ENCODE measurements at places on chromosomes 4 and X.

- peak; percentile 19 for DNase-seq
These were observed 66.1 kb downstream of the TNIP2 start for GRCh38 chr4:2689825-2690700.

- DNase-seq: no peak
These were observed 87.9 kb upstream of the WDR1 start for GRCh38 chr4:10204401-10205058.

- DNase-seq: no peak
These were observed 925.6 kb downstream of the SH3BGRL start for GRCh38 chrX:82127228-82128123.

DNA sequence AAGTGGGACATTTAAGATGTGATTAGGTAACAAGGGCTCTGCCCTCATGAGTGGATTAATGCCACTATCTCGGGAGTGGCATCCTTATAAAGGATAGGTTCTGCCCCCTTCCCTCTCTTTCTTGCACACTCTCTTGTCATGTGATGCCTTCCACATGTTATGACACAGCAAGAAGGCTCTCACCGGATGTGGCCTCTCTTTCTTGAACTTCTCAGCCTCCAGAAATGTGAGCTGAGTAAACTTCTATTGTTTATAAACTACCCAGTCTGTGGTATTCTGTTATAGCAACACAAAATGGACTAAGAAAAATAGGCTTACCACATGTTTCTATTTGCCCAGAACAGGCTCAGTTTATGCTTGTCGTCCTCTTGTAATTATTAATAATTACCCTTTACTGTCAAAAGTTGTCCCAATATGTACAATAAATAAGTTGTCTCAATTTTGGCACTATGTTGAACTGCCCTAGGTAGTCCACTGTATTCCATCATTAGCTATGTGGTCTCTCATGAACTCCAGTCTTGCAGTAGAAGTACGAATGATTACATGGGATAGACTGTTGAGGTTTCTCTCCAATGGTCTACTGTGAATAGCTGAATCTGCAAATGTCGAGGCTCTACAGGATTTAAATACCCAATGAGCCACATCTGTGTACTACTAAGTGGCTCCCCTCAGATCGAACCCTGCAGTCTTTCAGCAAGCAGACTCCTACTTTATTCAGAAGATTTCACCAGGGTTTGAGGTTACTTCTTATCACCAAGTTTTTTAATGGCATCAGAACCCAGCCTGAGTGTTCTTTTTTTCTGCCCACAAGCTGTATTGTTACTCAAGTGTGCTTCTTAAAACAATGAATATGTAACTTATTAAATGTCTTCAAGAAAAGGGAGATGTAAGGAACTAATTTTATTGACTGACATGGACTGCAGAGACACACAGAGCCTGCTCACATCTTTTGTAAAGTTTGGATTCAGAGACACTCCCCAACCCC is 102.0 kb upstream of the LEF1 start:
- DNase-seq: no peak

GRCh38 chrX:41449131-41449530 is 2.0 kb downstream of the NYX start:
- DNase-seq: peak; percentile 9

GRCh38 chr4:185637163-185637875 is 102.0 kb upstream of the PDLIM3 start:
- no peak for DNase-seq

DNA sequence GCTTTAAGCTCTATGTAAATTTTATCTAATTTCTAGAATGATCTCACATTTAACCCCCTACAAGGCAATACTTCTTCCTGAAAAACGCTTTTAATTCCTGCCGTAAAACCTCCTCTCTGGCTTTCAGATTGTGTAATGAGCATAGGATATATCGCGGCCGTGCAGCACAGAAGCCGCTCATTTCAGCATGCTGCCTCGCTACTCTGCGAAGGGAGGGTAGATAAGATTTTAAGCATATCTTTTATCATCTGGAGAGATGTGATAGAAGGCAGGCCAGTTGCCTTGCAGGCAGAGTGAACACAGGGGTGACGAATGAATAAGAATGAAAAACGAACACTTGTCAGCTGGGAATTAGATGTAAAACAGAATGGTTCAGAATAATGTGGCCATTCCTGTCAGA is 265.5 kb downstream of the UNC5C start:
- DNase-seq: no peak

- no peak for DNase-seq
These were observed 126.1 kb downstream of the SPRY1 start for GRCh38 chr4:123522646-123523045.

- DNase-seq: no peak
These were observed 22.3 kb downstream of the INPP4B start for GRCh38 chr4:142823796-142824195.

DNA sequence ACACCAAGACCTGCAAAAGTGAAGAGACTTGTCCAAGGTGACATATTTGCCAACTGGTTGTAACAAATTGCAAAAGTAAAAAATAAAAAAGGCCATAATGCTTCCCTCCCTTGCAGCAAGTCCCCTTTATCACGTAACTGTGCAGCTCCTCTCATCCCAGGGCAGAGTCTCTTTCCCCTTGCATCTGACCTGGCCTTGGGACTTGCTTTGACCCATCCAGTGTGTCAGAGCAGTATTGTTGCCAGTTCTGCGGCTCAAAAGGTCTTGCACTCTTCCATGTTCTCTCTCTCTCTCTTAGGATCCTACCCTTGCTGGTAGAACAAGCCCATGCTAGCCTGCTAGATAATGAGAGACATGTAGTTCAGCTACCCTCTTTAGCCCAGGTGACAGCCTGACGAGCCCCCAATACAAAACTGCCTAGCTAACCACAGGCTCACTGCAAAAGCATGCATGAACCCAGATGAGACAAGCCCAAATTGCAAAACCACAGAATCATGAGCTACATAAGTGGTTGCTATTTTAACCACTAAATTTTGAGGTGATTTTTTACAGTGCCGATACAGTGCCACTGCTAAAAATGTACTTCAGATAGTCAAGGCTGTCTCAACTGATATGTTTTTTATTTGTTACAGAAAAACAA is 289.5 kb upstream of the PPARGC1A start:
- DNase-seq: no peak

DNA sequence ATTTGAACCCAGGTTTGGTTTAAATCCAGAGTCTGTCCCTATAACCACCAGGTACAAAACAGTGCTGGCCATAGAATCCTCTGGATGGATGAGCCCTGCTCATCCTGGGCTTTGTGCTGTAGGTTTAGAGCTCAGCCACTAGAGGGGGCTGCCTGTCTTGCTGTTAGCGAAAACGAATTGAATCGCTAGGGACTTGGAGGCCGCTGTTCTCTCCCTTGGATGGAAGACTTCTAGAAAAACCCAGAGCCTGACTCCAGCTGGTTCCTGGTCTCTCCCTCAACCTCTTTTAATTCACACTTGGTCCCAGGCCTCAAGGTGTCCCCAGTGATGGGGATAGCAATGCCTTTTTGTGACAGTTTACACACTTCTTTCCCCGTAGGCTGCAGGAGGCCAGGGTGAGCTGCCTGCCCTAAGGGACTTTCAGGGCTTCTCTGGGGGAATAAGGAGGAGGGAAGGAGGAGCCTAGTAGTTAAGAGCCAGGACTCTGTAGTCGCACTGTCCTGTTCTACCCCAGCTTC is 8.7 kb downstream of the RIPPLY1 start:
- DNase-seq: peak; percentile 47

GRCh38 chrX:45845142-45845541 is 644.5 kb upstream of the DIPK2B start:
- no peak for DNase-seq

DNA sequence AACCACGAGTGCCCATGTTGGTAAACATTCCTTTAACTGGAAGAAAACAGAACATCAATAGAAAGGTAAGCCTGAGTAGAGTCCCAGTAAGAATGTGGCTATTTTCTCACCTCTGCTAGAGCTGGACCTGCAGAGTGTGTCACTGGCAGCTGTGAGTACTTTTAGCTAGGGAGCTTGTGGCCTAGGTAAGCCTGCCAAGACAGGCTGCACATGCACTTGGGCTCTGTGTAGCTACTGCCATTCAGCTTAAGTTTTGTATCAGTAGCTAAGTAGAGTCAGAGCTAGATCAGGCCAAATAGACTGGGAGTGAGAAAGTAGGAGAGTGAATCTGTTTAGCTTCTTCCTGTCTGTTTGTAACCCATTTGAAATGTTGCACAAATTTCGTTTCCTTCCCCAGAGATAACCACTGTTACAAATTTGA is 35.3 kb downstream of the RBPJ start:
- DNase-seq: peak; percentile 20

DNA sequence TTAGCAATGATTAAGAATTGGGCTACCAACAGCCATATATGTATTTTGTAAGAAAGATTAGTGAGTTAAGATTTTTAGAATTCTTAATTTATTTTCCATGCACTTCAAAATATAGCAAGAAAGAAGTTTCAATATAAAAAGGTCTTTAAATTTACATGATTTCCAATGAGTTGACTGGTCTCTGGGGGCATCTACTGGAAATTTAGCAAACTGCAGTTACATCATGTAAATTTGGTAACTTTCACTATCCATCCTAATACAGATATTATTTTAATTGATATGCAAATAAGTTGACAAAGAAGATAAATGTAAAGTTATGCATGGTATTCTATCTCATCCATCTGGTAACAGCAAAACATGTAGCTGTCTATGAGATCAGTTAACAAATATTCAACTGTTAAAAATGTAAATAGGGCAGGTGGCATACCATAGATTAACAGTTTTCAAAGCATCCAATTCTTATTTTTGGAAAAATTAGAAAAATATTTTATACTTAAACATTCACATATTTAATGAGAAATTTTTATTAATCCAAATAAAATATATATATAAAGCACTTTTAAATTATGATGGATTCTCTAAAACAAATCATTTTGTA is 29.1 kb downstream of the TTC29 start:
- DNase-seq: peak; percentile 44

DNA sequence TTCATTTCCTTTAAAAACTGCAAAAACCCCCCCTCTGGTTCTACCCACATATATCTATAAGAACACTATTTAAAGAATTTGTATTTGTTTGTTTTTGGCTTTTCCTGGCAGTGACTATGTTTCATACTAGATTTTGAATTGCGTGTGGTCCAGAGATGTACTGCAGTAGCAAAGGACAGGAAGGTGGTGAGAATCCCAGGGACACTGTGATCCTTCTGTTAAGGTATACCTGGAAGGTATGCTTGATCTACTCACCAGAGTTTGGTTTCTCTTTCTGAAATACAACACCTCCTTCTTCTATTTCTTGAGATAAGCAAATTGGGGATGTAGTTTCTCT is 129.6 kb upstream of the RASGEF1B start:
- DNase-seq: no peak

DNA sequence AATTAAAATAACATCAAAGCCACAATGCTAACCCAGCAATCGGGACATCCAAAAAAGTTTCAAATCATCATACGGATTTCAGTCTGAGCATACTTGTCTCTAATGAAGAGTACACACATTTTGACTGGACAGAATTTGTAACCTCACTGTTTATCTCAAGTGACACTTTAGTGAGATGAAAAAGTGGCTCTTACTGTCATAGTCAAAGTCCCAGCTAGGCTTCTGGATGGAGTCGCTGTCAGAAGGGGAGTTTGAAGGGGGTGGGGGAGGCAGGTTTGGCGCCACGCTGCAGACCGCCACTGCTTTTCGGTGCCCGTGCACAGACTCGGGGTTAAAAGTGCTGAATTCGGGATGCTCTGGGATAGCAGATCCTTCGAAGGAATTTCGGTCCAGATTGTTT is 41.0 kb upstream of the MTNR1A start:
- DNase-seq: no peak

- DNase-seq: no peak
These were observed 363.5 kb upstream of the EMCN start for GRCh38 chr4:100881283-100881682.

GRCh38 chrX:100975212-100975611 is 5.7 kb downstream of the ARL13A start:
- DNase-seq: no peak

DNA sequence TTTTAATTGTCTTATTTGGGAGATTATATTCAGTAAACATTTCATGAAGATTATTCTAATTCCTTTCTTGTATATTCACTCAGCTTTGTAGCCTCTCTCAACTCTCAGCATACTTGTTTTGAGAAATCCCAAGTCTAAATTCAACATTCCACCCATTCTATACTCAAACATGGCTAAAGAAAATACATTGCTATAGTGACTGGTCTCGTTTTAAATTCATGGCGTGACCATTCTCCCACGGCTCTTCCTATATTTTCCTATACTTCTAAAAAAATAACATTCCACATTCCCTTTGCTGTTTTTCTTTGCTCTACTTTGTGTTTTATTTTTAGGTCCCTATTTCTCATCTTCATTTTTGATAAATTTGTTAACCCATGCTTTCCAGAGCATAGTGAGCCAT is 49.2 kb upstream of the UGT2A1 start:
- no peak for DNase-seq

GRCh38 chr4:26050671-26051070 is 136.7 kb downstream of the SMIM20 start:
- DNase-seq: no peak

- DNase-seq: no peak
These were observed 6.0 kb upstream of the VSIG4 start for GRCh38 chrX:66045894-66046293.

GRCh38 chrX:96453139-96453538 is 231.5 kb upstream of the DIAPH2 start:
- DNase-seq: no peak

- no peak for DNase-seq
These were observed 9.8 kb upstream of the HMGB2 start for GRCh38 chr4:173343832-173344397.

DNA sequence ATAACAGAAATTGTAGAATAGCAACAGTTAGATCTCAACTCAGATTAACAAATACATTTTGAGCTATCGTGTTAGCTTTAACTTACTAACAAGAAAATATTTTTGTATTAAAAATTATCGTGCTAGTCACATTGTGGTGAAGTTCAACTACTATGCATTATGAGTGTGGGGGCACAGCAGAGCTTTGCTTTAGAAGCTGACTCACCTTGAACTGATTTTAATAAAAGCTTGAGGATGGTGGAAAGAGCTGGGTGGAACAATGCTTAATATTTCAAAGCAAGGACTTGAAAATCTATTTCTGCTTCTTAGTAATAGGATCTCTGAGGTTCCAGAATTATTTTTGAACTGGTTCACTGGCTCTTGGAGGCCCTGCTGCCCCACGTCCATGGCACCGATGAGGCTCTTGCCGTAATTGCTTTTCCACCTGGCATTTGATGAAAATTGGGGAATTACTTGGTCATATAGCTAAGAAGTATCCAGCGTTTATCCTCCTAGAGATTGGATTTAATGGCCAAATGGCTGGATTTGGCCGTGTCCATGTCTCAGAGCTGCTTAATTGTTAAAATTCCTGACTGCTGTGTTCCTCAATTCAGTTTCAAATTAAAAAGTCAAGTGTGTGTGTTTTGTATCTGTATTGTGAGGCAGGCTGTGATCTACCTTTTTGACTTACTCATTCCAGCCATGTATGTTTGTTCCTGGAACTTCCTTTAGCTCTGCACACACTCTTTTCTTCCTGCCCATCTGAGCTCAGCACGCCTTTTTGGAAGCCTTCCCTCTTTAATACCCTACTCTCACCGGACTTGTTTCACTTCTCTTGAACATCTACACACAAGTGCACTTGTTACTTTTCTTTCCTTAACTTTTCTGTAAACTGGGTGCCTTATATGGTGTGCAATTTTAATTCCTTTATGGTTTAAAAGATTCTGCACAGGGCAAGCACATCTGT is 66.6 kb upstream of the LIMCH1 start:
- DNase-seq: no peak

Data from inflammatory macrophage (primary cell).